ENCODE measurements at places on chromosomes 1 and 21.

DNA sequence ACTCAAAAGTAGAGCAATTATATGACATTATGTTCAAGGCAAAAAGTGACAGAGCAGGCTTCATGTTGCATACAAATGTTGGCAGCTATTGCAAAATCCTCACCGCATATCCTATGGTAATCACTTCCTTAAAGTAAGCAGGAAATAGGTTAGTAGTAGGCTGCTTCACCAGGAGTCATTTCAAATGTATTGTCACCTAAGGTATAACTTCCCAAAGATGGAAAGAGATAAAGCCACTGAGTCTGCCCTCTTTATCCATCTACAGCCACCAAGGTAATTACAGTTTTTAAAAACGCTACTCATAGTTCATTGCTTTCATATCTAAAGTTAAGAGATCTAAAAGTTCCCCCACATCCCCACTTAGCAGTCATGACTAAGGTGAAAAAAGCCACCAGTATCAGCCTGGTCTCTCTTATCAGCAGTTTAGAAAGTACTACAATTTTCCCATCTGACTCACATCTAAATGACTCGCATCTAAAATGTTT is 31.6 kb upstream of the UBE2U start:
- no peak for DNase-seq

GRCh38 chr21:33731447-33731846 is 89.1 kb downstream of the ITSN1 start:
- DNase-seq: no peak

GRCh38 chr1:93358293-93358692 is 12.6 kb downstream of the DR1 start:
- no peak for DNase-seq

DNA sequence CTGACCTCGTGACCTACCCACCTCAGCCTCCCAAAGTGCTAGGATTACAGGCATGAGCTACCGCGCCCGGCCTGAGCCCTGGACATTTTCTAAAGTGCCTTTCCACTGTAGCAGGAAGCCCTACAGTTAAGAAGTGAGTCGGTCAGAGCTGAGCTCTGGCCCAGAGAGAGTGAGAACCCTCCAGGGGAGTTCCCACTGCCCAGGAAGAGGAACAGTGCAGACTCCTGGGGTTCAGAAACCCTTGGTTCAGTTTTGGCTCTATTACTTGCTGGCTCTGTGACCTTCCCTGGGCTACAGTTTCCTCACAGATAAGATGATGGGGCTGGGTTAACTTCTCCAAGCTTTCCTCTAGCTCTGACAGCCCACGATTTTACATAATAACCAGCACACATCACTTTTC is 20.9 kb downstream of the SLC9A1 start:
- DNase-seq: no peak

DNA sequence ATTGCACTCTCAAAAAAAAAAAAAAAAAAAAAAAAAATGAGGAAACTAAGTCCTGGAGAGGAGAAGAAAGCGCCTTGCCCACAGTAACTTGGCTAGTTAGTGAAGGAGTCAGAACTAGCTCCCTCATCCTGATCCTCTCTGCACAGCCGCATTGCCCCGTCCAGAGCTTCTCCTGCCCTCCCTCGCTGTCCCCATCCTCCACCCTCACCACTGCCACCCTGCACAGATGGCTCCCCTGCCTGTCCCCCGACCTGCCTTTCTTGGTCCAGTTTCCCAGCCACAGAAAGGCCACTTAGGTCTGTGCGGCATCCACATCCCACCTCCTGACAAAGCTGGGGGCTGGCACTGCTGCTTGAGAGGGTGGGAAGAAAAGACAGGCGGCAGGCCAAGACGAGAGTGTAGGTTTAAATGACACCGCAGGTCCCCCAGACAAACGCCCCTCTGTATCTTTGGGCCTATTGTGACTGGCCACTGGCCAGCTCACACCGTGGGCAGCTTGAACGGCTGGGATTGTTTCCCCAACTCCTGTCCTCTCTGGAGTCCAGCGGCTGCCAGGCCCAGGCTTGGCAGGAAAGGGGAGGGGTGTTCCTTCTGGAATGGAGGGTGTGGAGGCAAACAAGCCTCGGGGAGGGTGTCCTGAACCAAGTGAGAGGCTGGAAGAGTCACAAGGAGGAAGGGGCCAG is 20.2 kb downstream of the NCMAP start:
- no peak for DNase-seq

- no peak for DNase-seq
Measured at GRCh38 chr1:60185684-60186083, 112.1 kb upstream of the C1orf87 start.

DNA sequence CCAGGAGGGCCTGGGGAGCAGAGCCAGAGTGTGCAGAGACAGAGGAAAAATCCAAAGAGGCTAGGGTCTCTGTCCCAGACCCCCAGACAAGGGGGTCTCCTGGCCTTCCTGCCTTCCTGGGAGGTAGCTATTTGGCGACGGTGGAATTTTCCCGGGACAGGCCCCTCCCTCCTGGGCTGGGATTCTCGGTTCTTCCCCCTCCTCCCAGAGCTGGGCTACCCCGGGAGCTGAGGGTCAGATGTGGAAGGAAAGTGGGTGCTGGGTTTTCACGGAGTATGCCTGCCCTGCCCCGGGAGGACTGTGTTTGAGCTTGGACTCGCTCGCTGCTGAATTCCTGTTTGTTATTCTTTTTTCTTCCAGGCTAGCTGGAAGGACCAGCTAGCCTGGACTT is 759 bp downstream of the AMPD2 start:
- no peak for DNase-seq

DNA sequence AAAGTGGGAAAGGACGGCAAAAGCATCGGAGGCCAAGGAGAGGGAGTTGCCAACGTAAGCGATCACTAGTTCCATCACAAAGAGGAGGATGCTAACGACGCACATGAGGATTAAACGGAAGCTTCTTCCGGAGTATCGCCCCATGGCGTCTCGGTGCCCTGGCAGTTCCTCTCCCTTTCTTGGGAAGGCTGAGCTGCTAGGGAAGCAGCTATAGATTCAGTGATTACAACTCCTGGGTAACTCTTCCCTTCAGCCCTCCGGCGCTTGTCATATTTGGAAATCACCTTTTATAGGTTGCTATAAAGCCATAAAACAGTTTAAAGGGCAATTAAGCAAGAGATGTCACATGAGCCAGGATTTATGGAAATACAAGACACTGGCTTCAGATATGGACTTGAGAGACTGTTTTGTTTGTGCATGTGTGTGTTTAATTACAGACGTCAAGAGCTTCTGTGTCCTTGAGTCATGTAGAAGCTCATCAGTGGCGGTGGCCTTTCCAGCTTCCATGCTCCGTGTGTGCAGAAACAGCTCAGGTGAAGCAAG is 30.6 kb upstream of the SLC30A10 start:
- DNase-seq: no peak

DNA sequence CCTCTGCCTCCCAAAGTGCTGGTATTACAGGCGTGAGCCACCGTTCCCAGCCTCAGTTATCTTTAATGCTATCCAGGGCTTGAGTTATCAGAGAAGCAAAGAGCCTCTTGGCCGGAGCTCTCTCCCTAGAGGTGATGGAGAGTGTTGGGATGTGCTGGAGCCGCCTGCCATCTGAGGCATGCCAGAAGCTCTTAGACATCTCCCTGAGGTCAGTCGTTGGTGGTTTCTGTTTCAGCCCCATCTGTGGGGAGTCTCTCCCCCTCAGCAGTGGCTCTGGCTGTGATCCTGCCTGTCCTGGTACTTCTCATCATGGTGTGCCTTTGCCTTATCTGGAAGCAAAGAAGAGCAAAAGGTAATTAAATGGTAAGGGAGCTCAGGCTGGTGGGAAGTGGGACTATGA is 11.6 kb upstream of the ZNF691 start:
- DNase-seq: no peak

GRCh38 chr1:83998498-83999315 is at the start of gene TTLL7:
TTLL7 (minus strand) TSS chr1:83999132; CDS start chr1:83952211, 46,921 bp downstream.
- peak; percentile 42 for DNase-seq

DNA sequence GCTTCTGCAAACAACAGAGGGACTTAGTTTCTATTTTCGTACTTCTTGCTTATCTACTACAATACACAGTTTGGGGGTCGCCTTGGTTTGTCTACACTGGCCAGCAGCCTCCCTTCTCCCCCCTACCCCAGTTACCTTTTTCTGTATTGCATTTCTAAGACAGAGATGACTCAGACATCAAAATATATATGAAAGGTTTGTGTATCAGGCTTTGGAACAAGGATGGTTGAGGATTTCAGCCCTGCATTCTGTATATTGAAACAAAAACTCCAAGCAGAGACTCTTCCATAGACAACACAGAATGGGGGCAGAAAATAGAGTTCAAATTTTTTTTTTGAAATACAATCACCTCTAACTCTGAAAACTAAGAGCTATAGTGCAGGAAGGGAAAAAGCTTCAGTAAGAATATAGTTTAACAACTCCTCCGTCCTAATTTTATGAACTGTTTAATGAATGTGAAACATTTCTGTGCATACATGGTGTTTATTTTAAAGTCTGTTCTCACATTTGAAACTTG is 1.9 kb downstream of the SAMD13 start:
- DNase-seq: no peak

- no peak for DNase-seq
Measured at GRCh38 chr1:12760256-12760795, 13.2 kb upstream of the PRAMEF12 start.

DNA sequence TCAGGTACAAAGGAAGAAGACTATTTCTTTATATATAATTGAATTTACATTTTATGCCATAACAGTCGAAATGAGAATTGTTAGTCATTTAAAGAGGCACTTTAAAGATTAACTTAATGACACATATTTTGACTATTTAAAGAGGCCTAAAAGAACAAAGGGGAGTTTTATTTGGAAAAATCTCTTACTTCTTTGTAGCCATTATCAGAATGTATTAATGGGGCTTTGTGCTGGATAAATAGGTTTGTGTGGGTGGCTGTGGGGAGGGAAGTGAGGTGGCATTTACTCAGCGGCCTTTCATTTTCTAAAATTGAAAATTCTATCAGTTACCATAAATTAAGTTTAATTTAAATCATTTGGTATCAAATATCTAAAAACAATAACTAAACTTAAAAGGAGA is 462.2 kb upstream of the CXADR start:
- no peak for DNase-seq

DNA sequence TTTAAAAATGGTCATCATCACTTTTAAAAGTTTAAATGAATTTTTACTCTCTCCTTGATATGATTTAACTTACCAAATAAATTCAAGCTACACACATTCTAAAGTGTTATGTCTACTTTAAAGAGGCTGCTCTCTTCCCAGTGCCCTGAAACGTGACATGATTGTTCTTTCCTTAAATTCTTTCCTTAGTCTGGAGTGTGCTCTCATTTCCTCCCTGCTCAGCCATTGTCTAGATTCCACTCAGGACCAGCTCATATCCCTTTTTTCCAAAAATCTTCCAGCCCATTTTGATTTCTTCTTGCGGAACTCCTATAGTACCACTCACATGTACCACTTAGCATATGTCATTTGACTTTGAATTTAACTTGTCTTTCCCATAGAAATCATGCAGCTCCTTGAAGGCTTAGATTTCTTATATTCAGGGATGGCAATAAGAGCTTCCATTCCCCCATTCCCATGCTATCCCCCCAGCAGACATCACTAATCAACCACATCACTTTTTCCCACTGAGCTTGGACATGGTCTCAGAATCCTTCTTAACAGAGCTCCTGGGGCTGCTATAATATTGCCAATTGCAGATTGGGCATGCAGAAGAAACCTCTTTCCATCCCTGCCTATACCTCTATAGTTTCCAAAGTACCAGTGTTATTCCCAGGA is 54.7 kb upstream of the ITPKB start:
- no peak for DNase-seq

- DNase-seq: no peak
Measured at GRCh38 chr1:219173434-219173757, 282 bp upstream of the LYPLAL1 start.

GRCh38 chr21:31173881-31174555 is 135.7 kb upstream of the KRTAP19-8 start:
- no peak for DNase-seq

- DNase-seq: no peak
Measured at GRCh38 chr1:47951545-47952235, 45.5 kb downstream of the TRABD2B start.

- DNase-seq: no peak
Measured at GRCh38 chr1:29289493-29289892, 53.2 kb downstream of the PTPRU start.

DNA sequence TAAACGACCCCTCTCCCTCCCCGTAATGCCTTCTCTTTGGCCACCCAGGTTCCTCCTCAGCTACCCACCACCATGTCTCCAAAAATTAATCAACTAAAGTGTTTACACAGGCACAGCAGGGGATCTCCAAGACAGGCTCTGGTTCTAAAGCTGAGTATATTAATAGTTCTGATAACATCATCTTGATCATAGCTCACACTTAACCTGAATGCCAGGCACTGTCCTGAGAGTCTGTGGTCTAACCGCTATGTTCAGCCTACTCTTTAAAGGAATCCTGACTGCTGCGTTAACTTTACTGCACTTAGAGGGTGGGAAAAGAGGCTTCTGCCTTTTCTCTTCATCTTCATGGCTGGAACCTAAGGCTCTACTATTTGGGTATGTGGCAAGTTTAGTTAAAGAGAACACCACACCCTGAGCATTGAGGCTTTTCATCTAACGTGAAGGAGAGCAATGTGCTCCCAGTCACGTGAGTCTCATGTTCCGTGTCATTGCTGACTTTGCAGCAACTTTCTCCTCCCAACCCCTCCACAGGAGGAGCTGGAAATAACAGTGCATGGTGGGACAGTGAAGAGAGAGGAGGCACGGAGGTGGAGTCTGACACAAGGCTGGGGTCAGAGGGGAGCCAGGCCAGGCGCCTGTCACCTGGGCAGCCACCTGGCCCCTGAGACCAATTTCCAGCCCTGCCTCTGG is 86.4 kb downstream of the FAM78B start:
- DNase-seq: no peak

GRCh38 chr1:181062836-181063428 is 25.6 kb upstream of the IER5 start:
- DNase-seq: no peak

GRCh38 chr1:26839339-26839722 is 12.8 kb downstream of the ZDHHC18 start:
- DNase-seq: no peak

DNA sequence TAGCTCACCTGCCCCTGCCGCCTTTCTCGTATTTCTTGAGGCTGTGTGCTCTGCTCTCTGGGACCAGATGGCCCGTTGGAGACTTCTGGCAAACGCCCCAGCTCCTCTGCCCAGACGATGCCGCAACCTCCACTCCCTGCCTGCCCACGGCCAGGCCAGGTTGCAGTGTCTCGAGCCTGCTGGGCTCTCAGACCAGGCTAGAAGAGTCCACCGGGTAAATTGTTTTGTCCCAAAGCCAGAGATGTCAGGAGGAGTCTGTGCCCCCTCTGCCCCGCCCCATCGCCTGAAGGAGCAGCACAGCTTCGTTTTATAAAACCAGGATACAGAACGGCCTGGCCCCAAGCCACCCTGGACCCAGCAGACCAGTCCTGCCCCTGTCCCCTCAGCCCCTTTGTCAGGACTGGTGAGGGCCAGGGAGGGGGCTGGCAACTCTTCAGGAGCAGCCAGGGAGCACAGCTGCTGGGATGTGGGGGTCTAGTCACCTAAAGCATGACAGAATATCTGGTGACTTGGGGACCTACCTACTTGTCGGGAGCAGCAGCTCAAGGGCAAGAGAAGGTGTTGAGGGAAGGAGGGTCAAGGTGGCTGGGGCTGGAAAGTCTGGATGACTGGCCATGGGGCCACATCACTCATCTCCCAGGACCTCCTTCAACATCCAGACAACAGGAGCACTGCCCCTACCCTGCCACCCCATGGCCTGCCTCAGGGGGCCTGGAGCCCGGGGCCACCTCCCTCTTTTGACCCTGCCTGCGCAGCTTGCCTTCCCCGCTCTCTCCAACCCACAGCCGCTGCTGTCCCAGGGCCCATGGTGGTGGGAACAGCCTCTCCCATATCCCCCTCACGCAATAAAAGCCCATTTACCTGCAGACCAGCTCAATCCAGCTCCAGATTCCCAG is 33.9 kb upstream of the LBR start:
- DNase-seq: no peak

All from NCI-H460 (cell line).